ENCODE measurements at places on chromosomes 2 and 18.

DNA sequence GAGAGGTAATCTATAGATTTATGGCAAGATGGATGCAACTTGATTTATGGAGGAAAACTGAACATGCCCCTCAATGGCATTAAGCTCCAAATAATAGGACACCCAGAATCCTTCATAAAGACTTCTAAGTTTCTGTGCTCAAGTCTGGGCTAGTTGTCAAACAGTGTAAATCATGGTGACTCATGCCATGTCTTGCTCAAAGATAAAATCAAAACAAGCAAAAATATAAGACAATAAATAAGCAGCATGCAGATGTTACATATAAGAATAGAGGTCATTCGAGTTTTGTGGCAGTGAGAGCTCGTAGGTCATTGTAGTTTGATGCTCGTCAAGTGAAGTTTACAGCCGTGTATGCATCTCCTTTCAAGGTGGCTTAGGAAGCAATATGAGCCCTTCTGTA lies 403.2 kb downstream of the THSD7B start:
- no peak for DNase-seq

- no peak for DNase-seq
Measured at GRCh38 chr2:157760949-157761348, 115.2 kb downstream of the ACVR1 start.

GRCh38 chr2:215536510-215536909 lies 100.6 kb upstream of the FN1 start:
- no peak for DNase-seq

GRCh38 chr2:173991856-173992588 lies 26.8 kb upstream of the SP3 start:
- DNase-seq = no peak

Measured in putamen (tissue), 1 donor.